Stimulated activated CD4-positive, alpha-beta T cell treated with anti-CD3 and anti-CD28 coated beads, Interleukin-1b, Interleukin-23, amount 100 ng/mL, for 1 hour (primary cell): ENCODE measurements at places on chromosomes 4 and X.

DNA sequence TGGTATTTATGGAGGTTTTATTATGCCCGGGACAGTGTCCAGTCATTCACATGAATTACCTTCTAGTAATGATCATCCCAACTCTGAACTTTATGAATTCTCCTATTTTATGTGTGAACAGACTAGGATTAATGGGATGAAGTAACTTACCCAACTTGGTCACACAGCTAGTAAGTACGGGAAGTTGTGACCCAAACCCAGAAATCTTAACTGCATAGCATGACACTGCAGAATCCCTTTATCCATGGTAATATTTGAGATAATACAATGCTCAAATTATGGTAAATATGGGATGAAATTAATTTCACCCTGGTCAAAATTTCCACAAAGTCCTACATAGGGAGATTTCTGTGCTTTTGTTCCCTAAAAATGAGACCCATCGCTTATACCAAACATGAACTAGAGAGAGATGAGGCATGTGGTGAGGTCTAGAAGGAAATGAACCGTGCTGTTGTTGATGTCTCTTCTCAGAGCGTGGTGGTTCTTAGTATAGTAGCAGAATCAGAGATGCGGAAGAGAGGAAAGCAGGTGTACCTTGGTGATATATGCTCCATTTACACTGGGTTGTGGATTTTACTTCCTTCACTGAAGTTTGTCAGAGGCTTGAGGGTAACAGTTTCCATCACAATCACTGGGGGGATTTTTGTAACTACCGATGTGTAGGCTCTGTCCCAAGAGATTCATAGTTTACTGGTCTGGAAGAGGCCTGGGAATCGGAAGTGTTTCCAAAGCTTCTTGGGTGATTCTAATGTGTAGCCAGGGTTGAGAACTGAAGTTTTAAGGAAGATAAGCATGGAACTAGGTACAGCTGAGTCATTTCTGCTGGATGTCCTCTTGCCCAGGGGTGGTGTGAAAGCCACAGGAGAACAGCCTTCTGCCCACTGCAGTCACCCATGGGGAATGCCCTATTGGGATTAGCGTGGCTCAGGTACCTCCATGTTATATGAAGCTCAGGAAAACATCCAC lies 30.2 kb upstream of the FAM9C start:
- DNase-seq = no peak

DNA sequence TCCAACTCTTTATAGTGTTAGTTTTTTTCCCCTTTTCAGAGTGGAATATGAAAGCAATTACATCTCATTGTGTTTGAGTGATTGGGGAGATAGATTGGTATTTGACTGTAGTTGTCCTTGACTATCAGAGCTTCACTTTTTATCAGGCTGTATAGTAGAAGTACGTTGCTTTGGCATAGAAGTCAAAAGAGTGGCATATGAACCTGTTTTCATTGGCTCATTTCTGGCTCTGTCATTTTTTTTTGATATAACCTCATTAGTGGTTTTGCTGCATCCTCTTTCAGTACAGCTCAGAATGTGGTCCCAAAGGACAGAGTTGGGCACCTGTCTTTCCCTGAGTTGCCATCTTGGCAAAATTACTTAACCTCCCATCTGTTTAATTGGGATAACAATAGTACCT lies 1.4 kb downstream of the TMA16 start:
- DNase-seq = no peak

GRCh38 chr4:169663831-169664230 lies 43.5 kb downstream of the CLCN3 start:
- no peak for DNase-seq

DNA sequence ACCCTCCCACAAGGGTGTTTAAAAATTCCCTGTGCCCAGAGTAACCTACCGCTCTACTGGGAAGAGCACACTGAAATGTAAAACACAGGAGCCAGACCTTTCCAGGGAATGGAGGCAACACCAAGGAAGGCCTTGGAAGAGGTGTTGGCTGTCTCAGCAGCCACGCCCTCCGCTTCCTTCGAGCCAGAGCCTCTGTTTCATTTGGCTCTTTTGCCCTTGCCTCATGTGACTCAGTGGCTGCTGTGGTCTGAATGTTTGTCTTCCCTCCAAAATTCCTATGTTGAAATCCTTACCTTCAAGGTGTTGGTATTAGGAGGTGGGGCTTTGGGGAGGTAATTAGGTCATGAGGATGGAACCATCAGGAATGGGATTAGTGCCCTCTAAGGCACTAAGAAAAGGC lies 11.3 kb downstream of the SCD5 start:
- no peak for DNase-seq

DNA sequence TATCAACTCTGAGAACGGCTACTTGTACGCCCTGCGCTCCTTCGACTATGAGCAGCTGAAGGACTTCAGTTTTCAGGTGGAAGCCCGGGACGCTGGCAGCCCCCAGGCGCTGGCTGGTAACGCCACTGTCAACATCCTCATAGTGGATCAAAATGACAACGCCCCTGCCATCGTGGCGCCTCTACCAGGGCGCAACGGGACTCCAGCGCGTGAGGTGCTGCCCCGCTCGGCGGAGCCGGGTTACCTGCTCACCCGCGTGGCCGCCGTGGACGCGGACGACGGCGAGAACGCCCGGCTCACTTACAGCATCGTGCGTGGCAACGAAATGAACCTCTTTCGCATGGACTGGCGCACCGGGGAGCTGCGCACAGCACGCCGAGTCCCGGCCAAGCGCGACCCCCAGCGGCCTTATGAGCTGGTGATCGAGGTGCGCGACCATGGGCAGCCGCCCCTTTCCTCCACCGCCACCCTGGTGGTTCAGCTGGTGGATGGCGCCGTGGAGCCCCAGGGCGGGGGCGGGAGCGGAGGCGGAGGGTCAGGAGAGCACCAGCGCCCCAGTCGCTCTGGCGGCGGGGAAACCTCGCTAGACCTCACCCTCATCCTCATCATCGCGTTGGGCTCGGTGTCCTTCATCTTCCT lies 2.7 kb downstream of the PCDH10 start:
- no peak for DNase-seq

GRCh38 chr4:138567696-138568095 lies 325.5 kb upstream of the SLC7A11 start:
- no peak for DNase-seq

DNA sequence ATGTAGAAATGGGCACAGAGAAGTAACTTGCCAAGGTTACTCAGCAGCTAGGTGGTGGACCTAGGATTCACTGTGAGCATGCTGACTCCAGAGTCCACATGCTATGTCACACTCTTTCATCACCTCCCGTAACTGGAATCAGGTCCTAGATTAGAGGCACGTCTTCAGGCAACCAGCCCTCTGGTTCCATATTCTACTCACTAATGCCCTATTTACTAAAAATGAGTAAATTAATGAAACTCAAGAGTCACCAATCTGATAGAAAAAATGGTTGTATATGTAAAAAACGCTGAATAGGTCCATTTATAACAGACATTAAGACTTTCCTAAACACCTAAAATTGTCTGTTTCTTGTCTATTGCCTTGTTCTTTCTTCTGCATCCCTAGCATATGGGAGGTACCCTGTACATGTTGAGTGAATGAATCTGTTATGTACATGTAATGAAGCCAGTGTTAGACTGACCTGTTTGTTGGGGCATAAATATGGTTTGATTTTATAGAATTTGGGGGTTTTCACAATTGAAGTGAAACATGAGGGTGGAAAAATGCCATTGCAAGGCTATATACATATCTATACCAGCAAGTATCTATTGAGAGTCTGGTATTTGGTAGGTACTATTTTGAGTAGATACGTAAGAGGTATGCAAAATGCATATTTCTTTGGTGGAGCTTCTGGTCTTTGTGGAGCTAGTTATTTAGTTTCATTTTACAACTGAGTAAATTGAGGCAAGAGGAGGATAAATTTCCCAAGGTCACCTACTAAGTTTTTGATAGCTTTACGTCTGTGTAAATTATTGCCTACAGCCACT lies 7.5 kb upstream of the RUFY3 start:
- no peak for DNase-seq

DNA sequence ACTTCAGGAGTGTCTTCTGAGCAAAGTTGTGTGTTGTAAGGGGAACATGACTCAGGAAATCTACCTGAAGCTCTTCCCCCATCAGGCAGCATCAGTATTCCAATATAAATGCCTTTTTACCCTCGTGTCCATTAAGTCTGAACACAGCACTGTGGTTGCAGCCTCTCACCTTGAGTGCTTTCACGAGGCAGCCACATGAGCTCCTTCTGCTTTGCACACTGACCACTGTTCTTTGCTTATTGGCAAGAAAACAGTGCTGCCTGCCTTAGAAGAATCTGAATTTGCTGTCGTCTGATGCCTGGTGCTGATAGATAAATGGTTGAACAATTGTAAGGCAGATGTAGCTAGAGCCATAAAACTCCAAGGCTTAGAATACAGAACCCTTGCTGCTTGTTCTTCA lies 139.6 kb upstream of the WDR1 start:
- DNase-seq = no peak

DNA sequence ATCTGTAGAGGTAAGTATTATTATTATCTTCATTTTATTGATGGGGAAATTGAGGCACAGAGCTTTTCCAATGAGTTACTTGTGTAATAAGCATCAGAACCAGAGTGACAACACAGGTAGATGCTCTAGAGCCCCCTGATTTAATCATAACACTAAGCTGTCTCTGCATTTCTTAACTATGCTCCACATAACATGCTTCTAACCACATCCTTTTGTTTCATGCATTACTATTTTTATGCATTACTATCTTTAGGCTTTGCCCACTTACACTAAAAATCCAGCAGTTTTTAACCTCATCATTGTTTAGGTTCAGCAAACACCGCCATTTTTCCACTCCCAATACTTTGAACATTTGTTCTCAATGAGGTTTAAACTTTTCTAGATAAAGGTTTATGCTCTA lies 1900.8 kb upstream of the PCDH10 start:
- no peak for DNase-seq

GRCh38 chr4:96343836-96344235 lies 503.9 kb downstream of the PDHA2 start:
- no peak for DNase-seq

GRCh38 chr4:169024762-169025161 lies 14.7 kb upstream of the CBR4 start:
- no peak for DNase-seq

DNA sequence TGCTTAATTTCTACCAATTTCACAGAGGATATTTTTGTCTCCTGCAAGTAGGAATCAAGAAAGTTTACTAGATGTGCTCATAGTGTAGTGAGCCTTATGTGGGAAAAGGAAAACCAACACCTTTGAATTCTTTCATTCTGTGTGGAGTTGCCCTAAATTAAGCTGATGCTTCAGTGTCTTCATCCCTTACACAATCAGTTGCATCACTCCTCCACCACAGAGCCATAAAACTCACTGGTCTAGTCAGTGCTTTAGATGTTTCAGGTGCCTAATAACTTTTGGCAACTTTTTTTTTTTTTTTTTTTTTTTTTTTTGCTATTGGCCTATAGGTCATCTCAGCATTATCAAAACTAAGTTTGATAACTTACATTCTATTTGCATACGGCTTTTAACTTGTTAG lies 41.5 kb downstream of the HHIP start:
- no peak for DNase-seq

- no peak for DNase-seq
Observed at GRCh38 chr4:178356725-178357124, 914.5 kb upstream of the AGA start.

- no peak for DNase-seq
Observed at GRCh38 chr4:164799410-164799809, 45.5 kb downstream of the SMIM31 start.

DNA sequence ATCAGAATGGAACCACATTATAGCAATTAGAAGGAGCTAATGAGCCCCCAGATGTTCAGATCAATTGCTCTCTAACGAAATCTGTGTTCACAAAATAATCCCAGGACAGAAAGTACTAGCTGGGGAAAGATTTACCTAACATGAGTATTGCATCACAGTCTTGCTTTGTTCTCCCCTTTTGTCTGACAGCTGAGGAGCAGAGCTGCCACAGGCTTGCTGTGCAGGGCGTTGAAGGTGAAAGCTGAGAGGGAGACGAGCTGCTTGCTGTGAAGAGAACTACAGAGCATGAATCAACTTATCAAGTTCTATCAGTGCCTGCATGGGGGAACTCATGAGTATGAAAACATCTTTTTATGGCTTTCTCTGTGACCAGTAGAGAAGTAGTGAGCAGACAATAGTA lies 441.2 kb downstream of the CENPC start:
- no peak for DNase-seq

DNA sequence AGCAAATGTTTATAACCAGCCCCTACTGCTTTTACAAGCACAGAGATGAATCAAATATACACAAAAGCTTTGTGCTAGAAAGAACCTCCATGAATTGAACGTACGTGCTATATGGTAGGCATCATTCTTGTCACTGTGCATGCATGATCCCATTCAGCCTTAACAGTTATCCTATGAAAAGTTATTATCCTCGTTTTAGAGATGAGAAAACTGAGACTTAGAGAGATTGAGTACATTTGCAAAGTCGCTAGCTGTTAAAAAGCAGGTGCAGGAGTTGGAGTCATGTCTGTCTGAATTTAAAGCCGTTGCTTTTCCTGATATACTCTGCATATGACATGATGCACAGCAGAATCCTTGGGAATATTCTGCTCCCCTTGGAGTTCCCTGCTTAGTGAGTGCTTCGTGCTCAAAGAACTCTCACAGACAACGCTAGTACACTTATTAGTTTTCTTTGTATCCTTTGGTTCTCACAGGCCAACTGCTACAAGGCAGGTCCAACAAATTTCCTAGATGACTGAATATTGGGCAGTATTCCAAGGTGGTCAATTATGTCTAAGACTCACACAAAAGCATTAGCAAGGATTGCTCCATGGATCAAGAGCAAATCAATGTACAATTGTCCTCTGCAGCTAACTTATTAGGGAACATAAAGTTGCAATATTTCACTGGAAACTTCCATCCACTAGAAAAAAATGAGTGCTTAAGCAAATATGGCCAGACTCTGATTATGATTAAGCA lies 42.8 kb upstream of the TRIM2 start:
- no peak for DNase-seq

DNA sequence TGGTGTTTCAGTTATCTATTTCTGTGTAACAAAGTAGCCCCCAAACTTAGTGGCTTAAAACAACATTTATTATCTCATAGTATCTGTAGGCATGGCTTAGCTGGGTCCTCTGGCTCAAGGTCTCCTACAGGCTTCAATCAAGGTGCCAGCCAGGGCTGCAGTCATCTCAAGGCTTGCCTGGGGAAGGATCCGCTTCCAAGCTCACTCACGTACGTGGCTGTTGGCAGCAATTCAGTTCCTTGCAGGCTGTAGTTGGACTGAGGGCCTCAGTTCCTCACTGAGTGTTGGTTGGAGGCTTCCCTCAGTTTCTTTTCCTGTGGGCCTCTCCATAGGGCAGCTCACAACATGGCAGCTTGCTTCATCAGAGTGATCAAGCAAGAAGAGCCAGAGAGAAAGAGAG lies 9.3 kb downstream of the FAM120C start:
- DNase-seq = no peak

DNA sequence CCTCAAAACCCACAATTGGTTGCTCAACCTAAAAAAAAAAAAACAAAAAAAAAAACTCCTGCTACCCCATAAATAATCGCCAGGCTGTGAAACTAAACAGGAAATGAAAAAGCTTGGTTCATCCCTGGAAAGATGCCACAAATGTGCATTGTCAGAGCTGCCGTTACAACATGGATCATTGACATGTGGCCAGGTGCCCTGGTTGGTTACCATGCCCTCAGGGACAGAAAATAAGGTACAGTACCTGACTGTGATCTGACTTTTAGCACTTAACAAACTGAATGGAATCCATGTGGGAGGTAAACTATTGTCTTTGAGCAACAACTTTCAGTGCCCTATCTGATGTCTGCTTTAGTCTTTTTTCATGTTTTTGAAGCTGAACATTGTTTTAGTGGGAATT lies 118.0 kb upstream of the RPL34 start:
- no peak for DNase-seq
